ENCODE measurements at places on chromosomes 6 and 20. TPM values are rescaled to one million over a fixed set of nuclear protein-coding genes. Genes with fewer than 3 reads are reported as not detected.
A peak's percentile ranks its signal among the peaks of the same experiment; 100 is the strongest.

The MLIP gene
- 2.9 TPM for total RNA-seq

The CASP8AP2 gene
- 21.2 TPM for total RNA-seq

The TBXT gene
- total RNA-seq = not detected

The TUBB2B gene
- 73.4 TPM for total RNA-seq

The GDAP1L1 gene
- total RNA-seq = 0.24 TPM

DNA sequence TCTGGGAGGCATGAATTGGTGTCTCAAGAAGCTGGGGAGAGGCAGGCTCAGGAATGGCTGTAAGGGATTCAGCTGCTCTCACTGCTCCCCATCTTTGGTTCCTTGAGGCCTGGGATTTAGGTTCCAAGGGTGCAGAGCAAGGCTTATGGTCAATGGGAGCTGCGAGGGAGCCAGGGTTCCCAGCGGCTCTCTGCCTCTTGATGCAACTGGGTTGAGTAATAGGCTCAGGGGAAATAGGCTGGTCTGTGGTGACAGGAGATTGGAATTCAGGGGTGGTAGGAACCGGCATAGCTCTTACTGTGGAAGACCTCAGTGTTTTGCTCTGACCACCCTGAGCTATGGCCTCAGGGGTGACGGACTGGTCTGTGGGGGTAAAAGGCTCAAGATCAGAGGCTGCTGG is 13.0 kb upstream of the NRM start:
- no peak for DNase-seq

DNA sequence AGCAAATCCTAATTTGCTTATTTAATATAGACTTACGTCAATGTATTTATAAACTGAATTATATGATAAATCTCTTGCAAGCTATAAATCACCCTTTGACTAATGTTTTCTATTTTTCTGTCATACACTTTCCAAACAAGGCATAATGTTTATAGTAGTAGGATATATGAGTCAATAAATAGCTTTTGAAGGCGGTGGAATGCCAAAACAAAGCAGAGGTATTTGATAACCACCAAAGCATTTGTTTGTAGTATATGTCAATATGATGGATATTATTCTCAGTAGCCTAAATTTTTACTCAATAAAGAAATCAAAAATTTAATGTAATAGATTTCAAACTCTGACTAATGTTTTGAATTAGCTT is 1354.6 kb downstream of the HACE1 start:
- DNase-seq = no peak

- DNase-seq = no peak
Observed at GRCh38 chr6:101391772-101392585, 1.5 kb upstream of the GRIK2 start.

GRCh38 chr20:32153771-32154170 is 44.3 kb downstream of the TM9SF4 start:
- DNase-seq = no peak

- peak; percentile 54 for DNase-seq
Observed at GRCh38 chr6:139291813-139292619, at the start of gene TXLNB. TSS of gene TXLNB (minus strand) at chr6:139291998. CDS start at chr6:139288899, 3,099 bp downstream.

DNA sequence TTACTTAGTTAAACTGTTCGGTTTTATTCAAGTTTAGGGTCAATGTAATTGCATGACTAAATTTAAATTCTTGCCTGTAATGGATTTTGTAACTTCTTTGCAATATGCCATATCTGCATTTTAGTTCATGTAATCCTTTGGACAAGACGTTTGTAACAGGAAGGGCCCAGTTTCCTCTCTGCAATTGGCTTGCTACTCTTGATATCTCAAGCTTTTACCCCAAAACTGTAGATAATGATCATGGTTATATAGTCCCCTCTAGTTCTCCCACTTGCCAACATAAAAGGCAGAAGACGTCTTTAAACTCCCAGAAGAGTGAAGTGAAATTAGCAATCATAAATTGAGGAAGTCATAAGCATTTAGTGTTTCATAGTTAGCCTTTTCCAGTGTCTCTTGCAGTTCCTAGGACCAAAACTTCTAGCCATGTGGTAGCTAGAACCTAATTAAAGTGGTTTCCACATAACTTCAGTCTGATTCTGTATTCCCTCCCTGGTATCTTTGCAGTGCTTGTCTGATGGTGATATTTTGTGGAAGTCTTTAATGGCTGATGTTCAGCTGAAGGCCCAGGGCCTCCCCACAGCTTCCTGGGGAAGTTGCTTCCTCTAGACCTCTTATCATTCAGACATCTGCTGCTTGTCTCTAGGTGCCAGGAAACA is 117.8 kb upstream of the SUPT3H start:
- no peak for DNase-seq

- no peak for DNase-seq
Observed at GRCh38 chr6:151729829-151730495, 77.5 kb upstream of the ESR1 start.

GRCh38 chr6:47182291-47182957 is 127.3 kb downstream of the TNFRSF21 start:
- no peak for DNase-seq

- DNase-seq = peak; percentile 29
Observed at GRCh38 chr6:116405652-116406356, 35.1 kb downstream of the DSE start.

All from umbilical cord (tissue), 2 donors.